NCI-H1694 (cell line): ENCODE measurements at places on chromosomes 7 and 10.

- peak; percentile 58 for DNase-seq
Observed at GRCh38 chr7:93374345-93374940, 142.3 kb downstream of the VPS50 start.

GRCh38 chr10:1551636-1552338 lies 185.5 kb downstream of the ADARB2 start:
- no peak for DNase-seq

DNA sequence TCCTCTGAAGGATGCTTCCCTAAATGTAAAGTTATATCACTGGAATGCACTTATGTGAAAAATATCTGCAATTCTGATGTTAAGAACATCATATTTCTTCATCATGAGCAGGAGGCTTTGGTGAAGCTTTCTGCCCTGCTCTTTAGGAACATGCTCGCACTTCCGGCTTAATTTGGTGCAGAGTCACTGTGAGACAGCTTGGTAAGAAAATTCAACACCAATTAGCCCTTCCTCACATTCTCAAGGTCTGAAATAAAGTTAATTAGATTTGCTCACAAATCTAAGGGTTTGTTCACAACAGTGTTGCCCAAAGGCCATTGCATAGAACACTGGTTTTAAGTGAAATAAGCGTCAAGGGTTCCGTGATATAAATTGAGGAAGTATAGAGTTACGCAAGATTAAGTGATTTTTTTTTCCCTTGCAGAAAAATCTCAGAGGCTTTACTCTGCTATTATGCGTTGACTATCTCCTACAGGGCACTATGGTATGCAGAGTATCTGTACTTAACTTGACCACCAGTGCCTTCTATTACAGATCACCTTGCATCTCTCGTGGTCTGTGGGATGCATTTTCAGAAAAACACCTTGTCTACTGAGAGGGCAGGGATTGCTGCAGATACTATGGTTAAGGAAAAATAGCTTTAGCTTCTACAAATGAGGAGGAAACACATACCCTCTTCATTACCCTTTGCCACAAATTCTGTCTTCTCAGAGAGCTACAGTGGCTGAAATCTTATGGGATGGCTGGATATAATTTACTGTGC lies 953.9 kb downstream of the TYW1 start:
- DNase-seq: no peak

DNA sequence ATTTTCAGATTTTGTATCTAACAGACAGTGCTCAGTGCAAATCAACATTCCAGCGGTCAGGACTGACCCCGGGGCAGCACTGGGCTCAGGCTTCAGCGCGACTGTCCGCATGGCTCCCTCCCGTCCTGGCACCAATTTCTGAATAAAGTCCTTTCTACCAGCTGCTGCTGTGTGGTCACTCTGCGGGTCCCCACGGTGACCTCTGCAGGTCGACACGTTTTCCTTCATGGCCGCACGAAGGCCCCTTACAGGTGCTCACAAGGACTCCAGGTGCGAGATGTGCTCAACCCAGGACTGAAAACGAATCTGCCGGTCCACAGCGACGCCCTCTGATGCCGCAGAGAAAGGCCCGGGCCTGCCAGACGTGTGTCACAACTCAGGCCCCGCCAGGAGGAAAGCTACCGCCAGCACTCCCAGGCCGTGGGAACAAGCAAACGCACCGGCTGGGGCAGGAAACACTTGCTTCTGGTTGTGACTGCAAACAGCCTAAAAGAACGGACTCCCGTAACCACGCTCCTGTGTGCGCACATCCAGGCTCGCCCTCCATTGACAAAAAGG lies 3.7 kb upstream of the UTF1 start:
- no peak for DNase-seq

GRCh38 chr7:33680682-33681081 lies 224.7 kb upstream of the BMPER start:
- no peak for DNase-seq

DNA sequence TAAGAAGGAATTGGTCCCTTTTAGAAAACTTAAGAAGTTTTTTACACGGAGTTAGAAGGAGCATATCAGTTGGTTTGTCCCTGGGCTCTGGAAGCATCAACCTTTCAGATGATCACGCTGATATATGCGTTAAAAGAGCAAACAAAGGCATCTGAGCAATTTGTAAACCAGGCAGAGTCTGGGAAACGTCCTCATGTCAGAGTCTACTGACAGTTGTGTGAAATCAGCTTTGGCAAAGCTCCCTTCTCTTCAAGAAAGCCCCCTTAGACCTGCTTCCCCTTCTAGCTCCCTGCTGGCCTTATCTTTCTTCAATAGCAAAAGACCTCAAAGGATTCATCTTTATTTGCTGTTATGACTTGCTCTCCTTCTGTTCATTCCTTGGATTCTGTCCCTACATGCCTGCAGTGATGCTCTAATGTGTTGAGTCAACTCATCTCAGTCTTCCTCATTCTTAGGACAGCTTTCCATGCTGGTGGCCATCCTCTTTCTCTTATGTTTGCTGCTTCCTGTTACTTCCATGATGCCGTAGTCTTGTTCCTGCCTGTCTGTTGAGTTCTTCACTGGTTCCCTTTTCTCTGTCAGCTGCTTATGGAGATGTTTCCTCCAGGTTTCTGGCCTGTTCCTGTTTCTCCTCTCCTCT lies 106.5 kb upstream of the BMPER start:
- no peak for DNase-seq

- DNase-seq: no peak
Observed at GRCh38 chr7:102439963-102440795, 6.8 kb downstream of the ORAI2 start.

GRCh38 chr7:68125168-68125567 lies 1128.5 kb downstream of the TYW1 start:
- no peak for DNase-seq

DNA sequence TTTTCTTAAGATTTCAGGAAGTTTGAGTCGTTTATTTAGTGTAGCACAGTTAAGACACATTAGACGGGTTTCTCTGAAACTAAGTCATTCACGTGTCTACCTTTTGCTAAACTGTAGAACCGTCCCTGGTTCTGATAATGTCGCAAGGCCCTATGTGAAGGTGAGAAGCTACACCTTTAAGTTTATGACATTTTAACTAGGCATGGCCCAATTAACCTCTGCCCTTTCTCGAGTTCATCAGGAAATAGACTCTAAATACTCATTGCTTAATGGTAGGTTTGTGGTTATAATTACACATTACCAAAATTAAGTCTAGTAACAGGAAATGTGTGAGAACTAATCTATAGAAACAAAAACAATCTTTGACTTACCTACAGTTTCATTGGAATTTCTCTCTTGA lies 126.6 kb upstream of the FZD8 start:
- DNase-seq: no peak

DNA sequence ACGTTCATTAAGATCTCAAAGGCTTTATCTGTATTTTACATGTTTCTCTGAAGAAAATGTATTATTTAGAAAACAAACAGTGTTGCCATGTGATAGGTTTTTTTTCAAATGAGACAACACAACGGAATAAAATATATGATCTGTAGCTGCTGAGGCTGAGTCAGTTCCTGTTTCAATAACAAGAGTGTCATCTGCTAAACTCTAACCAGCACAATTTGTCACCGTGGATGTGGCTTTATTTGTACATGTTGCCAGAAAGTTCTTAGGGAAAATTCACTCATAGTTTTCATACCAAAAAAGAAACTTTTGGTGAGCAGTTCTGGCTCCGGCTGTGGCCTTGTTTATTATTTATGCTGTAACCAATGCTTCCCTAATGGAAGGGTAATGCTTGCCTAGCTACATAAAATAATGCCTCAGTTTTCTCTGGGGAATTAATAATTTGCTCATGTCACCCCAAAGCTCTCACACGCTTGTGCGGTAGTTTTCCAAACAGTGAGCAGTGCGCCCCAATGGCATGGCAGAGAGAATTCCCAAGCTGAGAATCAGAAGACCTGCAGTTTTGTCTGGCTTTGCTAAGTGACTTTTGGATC lies 20.3 kb upstream of the KLF6 start:
- no peak for DNase-seq

DNA sequence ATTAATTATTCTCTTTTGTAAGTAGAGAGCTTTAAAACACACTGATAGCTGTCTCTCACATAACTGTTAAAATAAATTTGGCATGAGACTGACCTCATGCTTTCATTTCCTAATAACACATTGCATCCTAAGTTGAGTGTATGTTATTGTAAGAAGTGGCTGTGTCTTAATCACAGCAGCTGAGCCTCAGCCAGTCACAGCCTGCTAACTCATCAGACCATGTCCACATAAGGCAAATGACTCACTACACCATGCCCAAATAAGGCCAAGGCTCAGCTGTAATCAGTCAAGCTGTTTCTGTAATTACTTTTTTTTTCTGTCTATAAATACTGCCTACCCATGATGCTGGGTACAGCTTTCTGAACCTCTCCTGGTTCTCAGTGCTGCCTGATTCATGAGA lies 860.9 kb downstream of the XPNPEP1 start:
- DNase-seq: no peak

GRCh38 chr10:68499544-68499943 lies 27.8 kb upstream of the DNA2 start:
- no peak for DNase-seq

DNA sequence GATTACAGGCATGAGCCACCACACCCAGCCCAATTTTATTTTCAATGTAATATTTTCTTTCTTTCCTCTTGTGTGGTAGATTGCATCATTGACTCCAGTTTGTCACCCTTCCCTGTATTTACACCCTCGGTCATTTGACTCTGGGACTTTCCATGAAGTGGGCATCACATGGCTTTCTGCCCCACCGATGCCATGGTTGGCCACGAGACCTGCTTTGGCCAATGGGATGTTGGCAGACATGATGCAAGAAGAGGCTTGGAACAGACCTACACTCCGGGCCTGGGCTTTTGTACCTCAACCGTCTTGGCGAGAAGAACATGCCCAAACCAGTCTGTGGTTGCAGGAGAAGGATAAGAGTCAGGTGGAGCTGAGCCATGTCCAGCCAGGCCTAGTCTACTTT lies 38.8 kb upstream of the CACUL1 start:
- no peak for DNase-seq

DNA sequence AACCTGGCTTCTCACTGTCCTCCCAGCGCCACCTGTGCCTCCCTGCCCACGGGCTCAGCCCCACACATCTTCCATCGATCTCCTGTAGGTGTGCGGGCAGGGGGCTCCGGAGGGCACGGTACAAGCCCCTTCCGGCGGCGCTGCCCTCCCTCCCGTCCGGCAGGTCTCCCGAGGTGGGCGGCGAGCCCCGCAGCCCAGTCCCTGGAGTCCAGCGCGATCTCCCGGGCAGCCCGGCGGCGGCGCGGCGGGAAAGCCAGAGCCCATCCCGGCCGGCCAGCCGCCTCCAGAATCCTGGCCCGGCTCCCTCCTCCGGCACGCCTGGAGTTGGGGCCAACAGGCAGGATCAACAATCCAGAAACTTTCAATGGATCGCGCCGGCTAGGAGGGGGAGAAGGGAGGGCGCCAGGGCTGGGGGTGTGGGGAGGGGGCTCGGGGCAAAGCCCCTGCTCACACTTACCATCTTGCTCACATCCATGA lies 100.1 kb downstream of the HIP1 start:
- DNase-seq: no peak

DNA sequence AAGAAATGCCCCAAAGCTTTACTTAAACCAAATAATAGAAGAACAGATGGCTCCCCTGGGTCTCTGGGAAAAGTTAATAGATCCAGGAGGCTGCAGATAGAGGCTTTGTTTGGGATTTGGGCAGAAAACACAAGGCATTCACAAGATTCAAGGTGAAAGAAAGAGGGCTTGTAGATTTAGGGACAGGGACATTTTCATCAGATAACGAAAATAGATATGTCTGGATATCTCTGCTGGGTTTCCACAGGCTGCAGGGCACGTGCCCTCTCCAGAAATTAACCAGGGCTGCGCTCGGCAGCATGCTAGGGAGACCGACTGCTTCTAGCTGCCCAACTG lies 14.9 kb downstream of the CARD11 start:
- DNase-seq: peak; percentile 50

GRCh38 chr10:14156104-14156503 lies 174.6 kb downstream of the FRMD4A start:
- DNase-seq: no peak

- DNase-seq: no peak
Observed at GRCh38 chr10:62250594-62251198, 17.9 kb downstream of the RTKN2 start.

- DNase-seq: no peak
Observed at GRCh38 chr10:15745751-15746150, 26.0 kb upstream of the ITGA8 start.

DNA sequence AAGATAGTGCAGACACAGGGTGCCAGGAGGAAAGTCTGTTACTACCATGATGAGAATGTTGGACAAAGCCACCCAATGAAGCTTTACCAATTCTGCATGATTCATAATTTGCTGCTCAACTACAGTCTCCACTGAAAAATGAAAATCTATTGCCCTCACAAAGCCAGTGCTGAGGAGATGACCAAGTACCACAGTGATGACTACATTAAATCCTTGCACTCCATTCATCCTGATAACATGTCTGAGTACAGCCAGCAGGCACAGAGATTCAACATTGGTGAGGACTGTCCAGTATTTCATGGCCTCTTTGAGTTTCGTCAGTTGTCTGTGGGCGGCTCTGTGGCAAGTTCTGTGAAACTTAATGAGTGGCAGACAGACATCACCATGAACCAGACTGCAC lies 144.0 kb downstream of the PLCE1 start:
- no peak for DNase-seq

DNA sequence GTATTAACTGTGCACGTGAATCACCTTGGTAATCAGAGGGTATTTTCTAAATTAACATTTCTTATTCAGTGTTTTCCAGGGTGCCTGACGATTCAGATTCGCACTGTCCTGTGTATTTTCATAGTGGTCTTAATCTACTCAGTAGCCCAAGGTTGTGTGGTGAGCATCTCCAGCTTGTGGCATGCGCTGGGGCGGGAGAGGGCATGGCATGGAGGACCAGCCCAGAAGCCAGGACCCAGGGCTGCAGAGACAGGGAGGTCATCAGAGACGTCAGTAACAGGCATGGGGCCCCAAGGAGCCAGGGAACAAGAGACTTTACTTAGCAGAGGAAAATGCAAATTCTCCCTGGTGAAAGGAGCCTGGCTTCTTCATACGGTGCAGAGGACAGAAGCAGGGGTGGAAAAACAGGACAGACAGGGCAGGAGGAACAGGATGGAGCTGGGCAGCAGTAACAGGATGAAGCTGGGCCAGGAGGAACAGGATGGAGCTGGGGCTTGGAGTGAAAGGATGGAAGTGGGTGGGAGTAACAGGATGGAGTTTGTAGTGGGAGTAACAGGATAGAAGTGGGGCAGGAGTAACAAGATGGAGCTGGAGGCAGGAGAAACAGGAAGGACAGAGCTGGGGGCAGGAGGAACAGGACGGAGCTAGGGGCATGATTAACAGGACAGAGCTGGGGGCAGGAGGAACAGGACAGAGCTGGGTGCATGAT lies 110.9 kb downstream of the ADCY1 start:
- DNase-seq: no peak

GRCh38 chr10:89466599-89467035 lies 52.2 kb downstream of the IFIT5 start:
- DNase-seq: peak; percentile 3

DNA sequence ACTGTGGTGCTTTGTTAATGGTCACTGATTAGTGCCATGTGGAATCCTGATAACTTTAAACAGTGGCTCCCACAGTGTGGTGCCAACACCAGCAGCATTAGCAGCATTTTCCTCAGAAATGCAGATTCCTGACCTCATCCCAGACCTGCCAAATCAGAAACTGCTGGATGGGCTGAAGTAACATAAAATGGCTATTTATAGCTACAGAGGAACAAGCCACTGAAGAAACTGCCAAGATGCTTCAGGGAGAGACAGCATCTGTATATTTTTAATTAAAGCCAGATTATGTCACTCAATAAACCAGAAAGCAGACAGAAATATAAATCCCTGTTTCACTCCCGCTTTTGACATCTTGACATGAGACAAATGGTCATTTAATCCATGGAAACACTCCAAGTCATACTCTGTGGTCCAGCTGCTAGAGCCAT lies 178.5 kb downstream of the AMPH start:
- DNase-seq: no peak

GRCh38 chr7:69762821-69763352 lies 164.6 kb downstream of the AUTS2 start:
- DNase-seq: no peak
